Cerebellar nuclear complex (tissue), 1 donor: ENCODE measurements at places on chromosomes 4 and X.

DNA sequence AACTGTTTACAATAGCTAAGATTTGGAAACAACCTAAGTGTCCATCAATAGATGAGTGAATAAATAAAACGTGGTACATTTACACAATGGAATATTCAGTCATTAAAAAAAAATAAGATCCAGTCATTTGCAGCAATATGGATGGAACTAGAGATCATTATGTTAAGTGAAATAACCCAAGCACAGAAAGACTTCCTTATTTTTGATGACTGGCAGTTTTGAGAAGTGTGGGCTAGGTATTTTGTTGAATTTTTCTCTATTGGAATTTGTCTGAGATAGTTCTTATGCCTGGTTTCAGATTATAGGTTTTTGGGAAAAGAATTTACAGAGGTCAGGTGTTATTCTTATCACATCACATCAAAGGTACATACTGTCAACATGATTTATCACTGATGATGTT, 293.8 kb upstream of the ARSJ start:
- no peak for DNase-seq

DNA sequence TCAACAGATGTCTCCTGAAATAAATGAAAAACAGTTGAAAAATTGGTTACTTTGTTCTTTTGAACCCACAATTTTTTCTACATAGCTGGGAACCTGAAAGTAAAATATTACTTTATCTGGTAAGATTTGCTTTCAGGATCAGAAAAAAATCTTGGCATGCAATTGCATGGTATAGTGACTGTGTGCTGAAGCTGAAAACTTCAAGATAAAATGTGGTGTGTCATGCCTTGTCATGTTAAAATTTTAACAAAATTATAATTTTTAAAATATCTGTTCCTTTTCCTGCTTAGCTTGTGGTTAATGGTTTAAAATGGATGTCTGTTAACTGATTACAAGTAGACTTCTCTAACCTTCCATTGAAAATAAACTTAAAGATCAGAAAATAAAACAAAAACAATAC, 904.8 kb downstream of the PDHA2 start:
- DNase-seq = no peak

- DNase-seq = no peak
These were observed 52.2 kb upstream of the TLR3 start for GRCh38 chr4:186016796-186017195.

DNA sequence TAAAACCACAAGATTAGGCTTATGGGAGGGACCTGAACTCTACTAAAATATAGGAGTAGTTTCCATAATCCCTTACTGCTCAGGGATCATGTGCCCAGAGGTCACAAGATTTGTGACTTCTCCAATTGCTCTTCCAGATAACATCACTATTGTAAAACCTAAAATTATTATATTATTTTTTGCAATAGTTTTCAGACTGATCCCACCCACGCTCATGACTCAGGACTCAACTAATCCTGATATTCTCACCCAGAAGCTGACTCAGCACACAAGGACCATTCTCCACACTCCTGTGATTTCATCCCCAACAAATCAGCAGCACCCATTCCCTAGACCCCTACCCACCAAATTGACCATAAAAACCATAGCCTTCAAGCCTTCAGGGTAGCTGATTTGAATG, 24.0 kb upstream of the RPL34 start:
- DNase-seq = no peak

- DNase-seq = no peak
These were observed 133.9 kb downstream of the PDGFRA start for GRCh38 chr4:54363037-54363436.

- no peak for DNase-seq
These were observed 126.9 kb downstream of the VCX3B start for GRCh38 chrX:8591501-8591900.

GRCh38 chrX:43953218-43953617, 20.0 kb downstream of the NDP start:
- DNase-seq = no peak

- no peak for DNase-seq
These were observed 34.0 kb upstream of the CD38 start for GRCh38 chr4:15744016-15744545.

DNA sequence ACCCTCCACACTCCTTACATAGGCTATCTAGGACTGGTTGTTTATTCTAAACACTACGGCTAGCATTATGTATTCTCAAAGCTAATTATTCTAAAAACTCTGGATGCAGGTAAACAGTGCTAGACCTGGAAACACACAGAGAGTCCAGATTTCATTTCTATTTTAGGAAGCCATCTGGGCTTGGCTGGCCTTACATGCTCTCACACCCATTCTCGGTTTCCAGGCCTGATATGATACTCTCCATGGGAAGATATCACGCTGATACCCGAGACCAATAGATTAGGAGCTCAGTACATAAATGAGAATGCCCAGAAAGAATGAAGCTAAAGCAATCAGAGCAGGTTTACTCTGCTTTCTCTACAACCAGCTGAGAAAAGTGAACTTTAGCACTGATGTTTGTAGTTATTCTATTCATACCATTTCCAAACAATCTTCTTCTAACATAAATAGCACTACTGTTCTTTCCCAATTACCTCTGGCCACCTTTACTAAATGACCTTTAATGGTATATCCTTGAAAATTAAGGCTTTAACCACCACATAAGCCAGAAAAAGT, 973.3 kb downstream of the PCDH18 start:
- DNase-seq = no peak

DNA sequence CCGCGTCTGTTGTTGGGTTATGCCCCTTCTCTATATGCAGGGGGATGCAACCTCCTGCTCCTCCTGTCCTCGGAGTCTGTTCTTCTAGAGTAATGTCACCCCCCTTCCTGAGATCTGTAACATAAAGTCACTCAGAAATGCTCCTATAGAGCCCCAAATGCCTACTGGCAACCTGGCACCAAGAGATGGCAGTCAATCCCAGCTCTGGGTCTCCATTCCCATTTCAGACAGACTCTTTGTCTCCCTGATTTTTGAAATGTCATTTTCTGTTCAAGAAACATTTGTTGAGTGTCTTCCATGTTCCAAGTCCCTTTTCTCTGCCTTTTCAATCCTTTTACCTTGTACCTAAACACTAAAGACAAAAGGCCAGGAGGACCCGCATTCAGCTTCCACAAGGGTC, 9.6 kb upstream of the PRDM8 start:
- no peak for DNase-seq

DNA sequence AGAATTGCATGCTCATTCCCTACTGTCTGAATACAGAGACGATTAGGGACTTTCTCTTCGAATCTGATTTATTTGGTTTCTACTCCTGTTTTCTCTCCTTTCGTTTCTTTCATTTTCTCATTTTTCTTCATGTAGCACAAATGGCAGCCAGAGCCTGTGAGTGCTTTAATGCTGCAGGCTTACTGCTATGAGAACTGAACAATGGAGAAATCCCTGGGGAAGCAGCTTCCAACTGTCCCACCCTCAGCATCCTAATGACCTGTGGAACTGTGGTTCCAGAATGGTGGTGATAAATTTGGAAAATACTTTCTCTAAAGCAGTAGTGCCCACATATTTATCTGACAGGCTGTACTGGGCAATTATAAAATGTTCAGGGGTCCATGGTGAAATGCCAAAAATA, 930.4 kb downstream of the DMD start:
- DNase-seq = no peak

DNA sequence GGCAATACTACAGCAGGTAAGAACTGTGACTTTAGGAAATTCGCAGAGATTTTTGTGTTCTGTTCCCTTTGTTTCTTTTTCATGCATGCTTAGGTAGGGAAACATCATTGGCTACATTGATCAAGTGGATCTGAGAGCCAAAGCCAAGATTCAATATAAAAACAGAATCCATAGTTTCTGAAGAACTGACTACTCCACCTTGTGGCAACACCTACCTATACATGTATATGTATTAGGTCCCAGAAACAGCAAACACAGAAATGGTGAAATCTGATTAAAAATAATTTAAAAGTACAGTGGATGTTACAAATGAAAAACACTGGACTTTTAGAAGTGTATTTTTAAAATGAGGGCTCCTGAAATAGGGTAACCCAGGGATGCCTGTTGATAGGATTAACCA, 322.6 kb upstream of the MAOA start:
- no peak for DNase-seq

DNA sequence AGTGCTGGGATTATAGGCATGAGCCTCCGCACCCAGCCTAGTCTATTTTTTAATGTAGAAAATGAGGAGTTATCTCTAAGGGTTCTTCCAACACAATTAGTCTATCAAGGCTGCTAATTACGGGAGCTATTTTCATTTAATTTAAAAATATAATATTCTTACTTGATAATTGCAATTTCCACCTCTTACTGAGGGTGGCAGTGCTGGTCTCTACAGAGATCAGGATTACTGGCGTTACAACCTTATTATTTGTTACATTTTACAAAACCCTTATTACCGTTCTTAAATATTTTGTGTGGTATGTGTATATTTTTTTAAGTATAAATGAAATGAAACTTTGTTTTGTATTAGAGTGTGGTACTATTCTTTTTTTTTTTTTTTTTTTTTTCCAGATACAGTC, 17.6 kb upstream of the GK start:
- no peak for DNase-seq

- DNase-seq = no peak
These were observed 53.7 kb upstream of the NKX1-1 start for GRCh38 chr4:1459722-1460511.

GRCh38 chr4:73661646-73662119, 41.4 kb upstream of the RASSF6 start:
- DNase-seq = no peak

GRCh38 chr4:126628933-126629332, 1003.8 kb upstream of the INTU start:
- DNase-seq = no peak

DNA sequence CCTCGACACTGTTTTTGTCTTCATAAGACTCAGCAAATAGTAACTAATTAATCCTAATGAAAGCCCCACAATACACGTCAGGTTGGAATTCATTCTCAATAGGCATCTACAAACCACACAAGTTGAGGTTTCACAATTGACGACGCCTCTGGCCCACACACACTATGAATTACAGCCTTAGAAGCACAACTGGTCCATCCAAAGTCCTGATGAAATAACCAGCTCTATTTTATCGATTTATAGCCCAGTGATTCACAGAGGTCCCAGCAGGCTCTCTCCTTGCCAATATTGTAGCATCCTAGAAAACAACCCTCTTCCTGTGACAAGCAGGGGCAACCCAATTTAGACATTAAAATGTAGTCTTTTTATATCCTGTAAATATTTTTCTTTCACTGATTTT, 112.1 kb downstream of the NR3C2 start:
- DNase-seq = no peak

- DNase-seq = no peak
These were observed 456.5 kb downstream of the SPOCK3 start for GRCh38 chr4:166777760-166778159.

DNA sequence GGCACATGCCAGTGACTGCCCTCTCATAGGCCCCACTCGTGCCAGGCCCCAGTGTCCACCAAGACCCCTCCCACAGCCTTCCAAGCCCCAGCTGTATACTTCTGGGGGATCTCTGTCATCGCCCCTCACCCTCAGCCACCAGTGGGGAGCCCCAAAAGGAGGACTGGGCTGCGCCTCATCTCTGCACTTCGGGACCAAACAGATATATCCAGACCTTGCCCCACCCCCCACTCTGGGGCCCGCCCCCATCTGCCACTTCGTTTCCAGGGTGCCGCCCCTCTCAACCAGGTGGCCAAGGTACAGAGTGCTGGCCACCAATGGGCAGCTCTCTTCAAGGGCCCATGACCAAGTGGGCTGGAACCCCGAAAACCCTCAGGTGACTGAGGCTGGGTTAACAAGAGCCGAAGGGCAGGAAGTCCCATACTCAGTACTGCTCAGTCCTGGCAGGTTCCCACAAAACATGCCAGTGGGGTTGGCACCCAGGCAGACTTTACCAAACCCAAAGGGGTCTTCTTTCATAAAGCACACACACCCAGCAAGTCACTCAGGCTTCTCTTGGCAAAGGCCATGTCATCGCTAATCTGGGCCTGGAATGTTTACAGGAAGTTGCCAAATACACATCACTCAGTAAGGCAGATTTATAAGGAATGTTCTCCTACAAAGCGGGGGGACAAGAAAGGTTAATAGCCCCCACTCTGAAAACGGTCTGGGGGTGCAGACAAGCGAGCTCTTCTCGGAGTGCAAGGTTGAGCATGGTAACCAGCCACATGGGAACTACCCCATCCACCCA, 4.4 kb downstream of the ZFYVE28 start:
- no peak for DNase-seq

- no peak for DNase-seq
These were observed 128.0 kb downstream of the C4orf33 start for GRCh38 chr4:129223945-129224344.

DNA sequence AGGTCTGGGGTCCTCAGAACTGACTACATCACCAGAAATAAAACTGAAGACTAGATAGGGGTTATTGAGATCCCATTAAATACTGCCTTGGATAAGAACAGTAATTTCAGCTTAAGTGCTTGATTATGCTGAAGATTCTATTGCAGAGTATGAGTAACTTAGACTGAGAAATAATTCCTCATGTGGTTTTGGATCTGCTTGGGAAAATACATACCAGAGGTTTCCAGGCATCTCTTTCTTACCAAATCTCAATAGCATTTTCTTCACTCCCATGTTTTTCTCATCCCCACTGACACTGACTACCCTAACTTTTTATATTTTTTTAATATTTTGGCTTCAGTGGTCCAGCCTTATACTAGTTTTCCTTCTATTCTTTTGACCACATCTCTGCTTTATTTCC, 92.0 kb upstream of the TEX13D start:
- no peak for DNase-seq

DNA sequence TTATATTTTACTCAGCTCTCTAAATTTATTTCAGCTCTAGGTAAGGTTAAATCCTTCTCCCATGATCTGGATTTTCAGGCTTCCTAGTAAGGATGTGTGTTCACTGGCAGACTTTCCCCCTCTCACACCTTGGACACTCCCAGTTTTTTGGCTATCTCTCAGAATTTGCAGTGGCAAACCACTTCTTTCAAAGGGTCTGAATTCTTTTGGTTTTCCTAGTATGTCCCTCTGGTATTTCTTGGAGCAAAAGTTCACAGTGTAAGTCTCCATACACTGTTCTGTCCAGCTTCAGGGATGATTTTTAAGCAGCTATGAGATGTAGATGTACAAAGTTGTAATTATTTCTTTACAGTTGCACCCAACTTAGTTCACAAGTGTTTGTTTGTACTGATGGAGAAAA, 653.8 kb upstream of the GALNT7 start:
- no peak for DNase-seq

- DNase-seq = no peak
These were observed 13.1 kb upstream of the DRP2 start for GRCh38 chrX:101206471-101206870.

GRCh38 chrX:154653048-154653401, 354 bp downstream of the CTAG2 start:
- DNase-seq = no peak

DNA sequence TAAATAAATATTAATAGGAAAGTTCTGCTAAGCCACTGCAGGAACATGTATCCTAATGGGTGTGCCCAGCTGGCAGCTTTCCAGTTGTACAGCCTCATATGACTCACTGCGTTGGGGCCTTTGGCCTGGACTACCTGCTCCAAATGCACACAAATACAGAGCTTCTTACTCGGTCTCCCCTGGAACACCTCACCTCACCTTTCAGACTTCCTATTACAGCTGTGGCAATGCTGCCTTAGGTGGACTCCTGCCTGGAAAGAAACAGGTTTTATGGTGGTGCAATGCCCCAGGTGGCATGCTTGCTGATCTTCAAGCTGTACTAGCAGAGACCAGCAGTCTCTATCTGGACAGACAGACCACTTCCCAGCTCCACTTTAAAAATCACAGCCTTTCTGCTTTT, 85.7 kb upstream of the EXOC1L start:
- no peak for DNase-seq
